ENCODE measurements at places on chromosomes 6 and 20. TPM values are rescaled to one million over a fixed set of nuclear protein-coding genes. Genes with fewer than 3 reads are reported as not detected.

- no peaks in the 10 kb centered on the region for H3K36me3 ChIP-seq
- H3K4me1 ChIP-seq, result no peaks in the 10 kb centered on the region
- H3K27me3 ChIP-seq, result no peaks in the 10 kb centered on the region
Measured at GRCh38 chr6:4371207-4371921, 236.0 kb upstream of the ECI2 start.

- no peak overlapping the region for H3K27ac ChIP-seq
- H3K4me1 ChIP-seq, result no peaks in the 10 kb centered on the region
- no peak for DNase-seq
Measured at GRCh38 chr20:7695051-7695495, 245.2 kb downstream of the HAO1 start.

DNA sequence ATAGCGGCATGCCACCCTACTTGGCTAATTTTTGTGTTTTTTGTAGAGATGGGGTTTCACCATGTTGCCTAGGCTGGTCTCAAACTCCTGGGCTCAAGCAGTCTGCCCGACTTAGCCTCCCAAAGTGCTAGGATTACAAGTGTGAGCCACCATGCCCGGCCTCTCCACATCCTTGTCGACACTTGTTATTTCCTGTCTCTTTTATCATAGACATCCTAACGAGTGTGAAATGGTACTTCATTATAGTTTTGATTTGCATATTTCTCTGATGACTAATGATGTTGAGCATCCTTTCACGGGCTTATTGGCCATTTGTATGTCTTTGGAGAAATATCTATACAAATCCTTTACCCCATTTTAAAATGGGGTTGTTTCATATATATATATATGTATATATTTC lies 39.0 kb upstream of the ASXL1 start:
- H3K27ac ChIP-seq, result no peak overlapping the region
- no peak for DNase-seq
- H3K27me3 ChIP-seq, result no peaks in the 10 kb centered on the region
- H3K4me1 ChIP-seq, result no peaks in the 10 kb centered on the region

DNA sequence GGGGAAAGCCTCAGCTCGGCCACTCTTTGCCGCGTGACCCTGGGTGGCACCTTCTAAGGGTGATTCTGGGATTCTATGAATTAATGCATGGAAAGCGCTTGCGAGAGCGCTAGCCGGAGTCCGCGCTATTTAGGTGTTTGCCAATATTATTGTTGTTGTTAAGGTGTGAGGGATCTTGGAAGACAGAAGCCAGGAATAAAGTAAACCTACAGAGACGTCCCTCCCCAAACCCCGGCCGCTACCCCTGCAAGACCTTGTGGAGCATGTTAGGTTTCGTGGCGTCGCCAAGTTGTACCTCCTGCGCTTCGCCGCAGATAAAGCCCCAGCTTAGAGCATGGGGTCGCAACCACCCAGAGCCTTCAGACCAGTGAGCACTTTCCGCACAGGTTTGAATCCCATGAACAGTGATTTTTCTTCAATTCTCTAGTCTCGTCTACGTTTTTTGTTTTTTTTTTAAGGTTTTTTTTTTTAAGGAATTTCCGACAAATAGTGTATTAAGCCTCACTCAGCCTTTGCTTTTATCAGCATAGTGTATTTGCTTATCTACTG lies 16.9 kb upstream of the ZSCAN9 start:
- no peak for DNase-seq
- H3K36me3 ChIP-seq, result no peaks in the 10 kb centered on the region
- peak overlapping the region; percentile 35 for H3K4me3 ChIP-seq
- H3K4me1 ChIP-seq, result peaks cover 13% of the 10 kb centered on the region
- peaks cover 22% of the 10 kb centered on the region for H3K27me3 ChIP-seq
- H3K27ac ChIP-seq, result no peak overlapping the region

GRCh38 chr6:88165087-88165843 lies 882 bp downstream of the CNR1 start:
- peak overlapping the region; percentile 61 for H3K4me3 ChIP-seq
- H3K27ac ChIP-seq, result peak overlapping the region; percentile 19
- H3K27me3 ChIP-seq, result peaks cover 24% of the 10 kb centered on the region
- H3K4me1 ChIP-seq, result peaks cover 23% of the 10 kb centered on the region
- no peak for DNase-seq

GRCh38 chr6:163122365-163122764 lies 292.2 kb upstream of the QKI start:
- H3K36me3 ChIP-seq, result no peaks in the 10 kb centered on the region
- H3K27me3 ChIP-seq, result no peaks in the 10 kb centered on the region
- no peaks in the 10 kb centered on the region for H3K4me1 ChIP-seq

- no peaks in the 10 kb centered on the region for H3K4me1 ChIP-seq
- H3K27me3 ChIP-seq, result no peaks in the 10 kb centered on the region
Measured at GRCh38 chr6:75963569-75963968, 108.9 kb downstream of the IMPG1 start.

- H3K4me3 ChIP-seq, result no peak overlapping the region
- H3K27me3 ChIP-seq, result no peaks in the 10 kb centered on the region
- no peaks in the 10 kb centered on the region for H3K4me1 ChIP-seq
- no peak overlapping the region for H3K27ac ChIP-seq
- H3K36me3 ChIP-seq, result peaks cover 25% of the 10 kb centered on the region
Measured at GRCh38 chr6:41596807-41597206, 41.5 kb upstream of the MDFI start.

DNA sequence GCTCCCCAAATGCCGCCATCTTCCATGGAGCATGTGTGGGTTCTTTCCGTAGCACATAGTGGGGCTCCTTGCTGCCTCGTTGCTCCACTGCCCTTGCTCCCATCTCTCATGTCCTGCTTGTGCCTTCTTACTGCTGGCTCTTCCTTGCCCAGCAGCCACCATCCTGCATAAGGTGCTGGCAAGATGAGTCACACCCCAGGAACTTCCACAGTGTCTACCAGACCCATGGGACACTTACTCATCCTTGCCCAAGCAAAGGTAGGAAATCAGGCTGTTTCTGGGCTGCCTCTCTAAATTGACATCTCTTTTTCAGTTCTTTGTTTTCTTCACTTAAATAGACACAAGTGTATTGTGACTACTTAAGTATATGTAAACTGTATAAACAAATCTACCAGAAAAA lies 39.4 kb upstream of the RGS17 start:
- H3K36me3 ChIP-seq, result no peaks in the 10 kb centered on the region
- H3K4me1 ChIP-seq, result no peaks in the 10 kb centered on the region
- no peaks in the 10 kb centered on the region for H3K27me3 ChIP-seq
- no peak for DNase-seq
- no peak overlapping the region for H3K4me3 ChIP-seq

DNA sequence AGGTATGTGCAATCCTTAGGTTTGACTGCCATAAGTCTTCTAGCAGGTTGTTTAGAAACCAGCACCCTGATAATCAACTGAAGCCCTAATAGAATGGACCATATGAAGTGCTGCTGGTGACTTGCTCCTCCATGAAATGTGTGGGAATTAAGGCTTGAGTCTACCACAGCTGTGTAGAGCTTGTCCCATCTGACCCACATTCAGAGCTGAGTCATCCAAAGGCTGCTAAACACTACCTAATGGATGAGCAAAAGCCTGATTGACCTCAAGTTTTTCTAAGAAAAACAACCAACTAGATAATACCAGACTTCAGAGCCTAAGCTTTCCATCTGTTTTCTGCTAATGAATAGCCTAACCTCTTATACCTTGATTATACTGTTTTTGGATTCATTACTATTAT lies 120.3 kb upstream of the MOCS1 start:
- no peaks in the 10 kb centered on the region for H3K27me3 ChIP-seq
- H3K4me1 ChIP-seq, result no peaks in the 10 kb centered on the region
- no peaks in the 10 kb centered on the region for H3K36me3 ChIP-seq
- no peak for DNase-seq

- DNase-seq, result no peak
- no peaks in the 10 kb centered on the region for H3K27me3 ChIP-seq
- no peaks in the 10 kb centered on the region for H3K36me3 ChIP-seq
- no peak overlapping the region for H3K27ac ChIP-seq
- no peaks in the 10 kb centered on the region for H3K4me1 ChIP-seq
- H3K4me3 ChIP-seq, result no peak overlapping the region
Measured at GRCh38 chr6:100084991-100085364, 91.0 kb upstream of the MCHR2 start.

GRCh38 chr20:24816431-24816830 lies 132.6 kb upstream of the CST7 start:
- no peaks in the 10 kb centered on the region for H3K27me3 ChIP-seq
- no peaks in the 10 kb centered on the region for H3K4me1 ChIP-seq
- no peaks in the 10 kb centered on the region for H3K36me3 ChIP-seq
- no peak overlapping the region for H3K4me3 ChIP-seq
- DNase-seq, result no peak

GRCh38 chr6:72825315-72825911 lies 203.5 kb downstream of the KCNQ5 start:
- H3K4me1 ChIP-seq, result no peaks in the 10 kb centered on the region
- no peak overlapping the region for H3K4me3 ChIP-seq
- no peaks in the 10 kb centered on the region for H3K27me3 ChIP-seq
- no peak for DNase-seq

DNA sequence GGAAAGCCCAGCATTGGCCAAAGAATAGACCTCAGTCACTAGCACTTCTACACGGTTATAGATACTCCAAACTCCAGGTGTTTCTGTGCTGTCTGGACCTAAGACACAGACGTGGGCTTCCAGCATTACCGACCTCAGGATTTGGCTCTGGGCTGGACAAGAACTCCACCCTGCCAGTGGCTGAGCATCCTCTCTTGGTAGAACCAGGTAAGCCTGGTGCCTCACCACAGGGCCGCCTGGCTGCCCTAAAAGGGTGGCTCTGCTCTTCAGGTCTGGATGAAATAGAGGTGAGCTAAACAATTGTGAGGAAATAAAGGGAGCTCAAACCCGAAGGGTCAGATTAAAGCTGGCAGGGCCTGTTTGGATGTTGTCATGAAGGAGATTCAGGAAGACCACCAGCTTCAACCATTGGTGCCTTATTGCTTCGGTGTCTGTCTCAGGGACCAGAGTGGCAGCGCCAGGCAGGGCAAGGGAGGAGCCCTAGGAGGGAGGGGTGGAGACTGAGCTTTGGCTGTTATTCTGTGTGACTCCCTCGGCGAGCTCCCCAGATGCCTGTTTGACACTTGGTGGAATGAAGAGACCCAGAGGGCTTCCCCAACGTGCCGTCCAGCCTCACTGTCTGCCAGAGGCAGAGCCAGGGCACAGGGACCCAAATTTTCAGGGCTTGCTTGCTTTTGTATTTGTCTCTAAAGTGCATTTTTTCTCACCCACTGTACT lies 8.6 kb downstream of the SYNDIG1 start:
- H3K27me3 ChIP-seq, result no peaks in the 10 kb centered on the region
- no peak for DNase-seq
- H3K4me1 ChIP-seq, result no peaks in the 10 kb centered on the region
- no peak overlapping the region for H3K27ac ChIP-seq
- no peak overlapping the region for H3K4me3 ChIP-seq

GRCh38 chr6:42555477-42556457 lies 8.1 kb upstream of the UBR2 start:
- no peak for DNase-seq
- H3K36me3 ChIP-seq, result no peaks in the 10 kb centered on the region
- no peak overlapping the region for H3K27ac ChIP-seq

DNA sequence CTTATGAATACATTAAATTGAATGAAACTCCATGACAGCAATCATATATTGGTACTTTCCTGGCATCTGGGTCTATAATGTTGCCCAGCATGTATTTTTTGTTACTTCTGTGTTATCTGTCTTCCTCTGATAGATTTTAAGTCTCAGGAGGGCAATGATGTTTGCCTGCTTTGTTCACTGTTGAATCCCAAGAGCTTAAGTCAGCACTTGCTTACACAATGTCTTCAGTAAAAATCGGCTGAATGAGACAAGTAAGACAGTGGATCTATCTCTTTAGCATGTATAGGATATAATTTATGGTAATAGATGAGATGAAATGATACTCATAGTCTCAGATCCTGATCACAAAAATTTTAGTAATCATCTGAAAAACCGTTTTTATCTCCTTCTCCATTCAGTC lies 1034.9 kb upstream of the EPHA7 start:
- H3K27me3 ChIP-seq, result no peaks in the 10 kb centered on the region
- H3K4me3 ChIP-seq, result no peak overlapping the region
- H3K36me3 ChIP-seq, result no peaks in the 10 kb centered on the region
- no peak overlapping the region for H3K27ac ChIP-seq
- no peak for DNase-seq
- H3K4me1 ChIP-seq, result no peaks in the 10 kb centered on the region

DNA sequence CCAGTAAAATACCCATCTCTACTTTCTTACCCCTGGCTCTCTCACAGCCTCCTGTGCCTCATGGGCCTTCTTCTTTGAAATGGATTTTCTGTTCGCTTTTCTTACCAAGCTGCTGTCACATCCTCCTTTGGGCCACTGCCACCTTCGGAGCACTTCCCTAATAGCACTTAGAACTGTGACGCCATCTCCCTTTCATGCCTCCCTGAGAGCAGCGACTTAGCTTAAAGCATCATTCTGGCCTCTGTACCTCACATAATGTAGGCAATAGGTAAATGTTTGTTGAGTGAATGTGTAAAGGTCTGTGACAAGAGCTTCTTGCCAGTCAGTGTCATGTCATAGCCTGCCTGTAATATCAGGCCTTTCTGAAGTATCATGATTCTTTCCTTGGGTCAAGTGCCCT lies 78.8 kb downstream of the ADGRG6 start:
- H3K27ac ChIP-seq, result no peak overlapping the region
- no peaks in the 10 kb centered on the region for H3K27me3 ChIP-seq
- no peaks in the 10 kb centered on the region for H3K36me3 ChIP-seq
- no peak for DNase-seq

DNA sequence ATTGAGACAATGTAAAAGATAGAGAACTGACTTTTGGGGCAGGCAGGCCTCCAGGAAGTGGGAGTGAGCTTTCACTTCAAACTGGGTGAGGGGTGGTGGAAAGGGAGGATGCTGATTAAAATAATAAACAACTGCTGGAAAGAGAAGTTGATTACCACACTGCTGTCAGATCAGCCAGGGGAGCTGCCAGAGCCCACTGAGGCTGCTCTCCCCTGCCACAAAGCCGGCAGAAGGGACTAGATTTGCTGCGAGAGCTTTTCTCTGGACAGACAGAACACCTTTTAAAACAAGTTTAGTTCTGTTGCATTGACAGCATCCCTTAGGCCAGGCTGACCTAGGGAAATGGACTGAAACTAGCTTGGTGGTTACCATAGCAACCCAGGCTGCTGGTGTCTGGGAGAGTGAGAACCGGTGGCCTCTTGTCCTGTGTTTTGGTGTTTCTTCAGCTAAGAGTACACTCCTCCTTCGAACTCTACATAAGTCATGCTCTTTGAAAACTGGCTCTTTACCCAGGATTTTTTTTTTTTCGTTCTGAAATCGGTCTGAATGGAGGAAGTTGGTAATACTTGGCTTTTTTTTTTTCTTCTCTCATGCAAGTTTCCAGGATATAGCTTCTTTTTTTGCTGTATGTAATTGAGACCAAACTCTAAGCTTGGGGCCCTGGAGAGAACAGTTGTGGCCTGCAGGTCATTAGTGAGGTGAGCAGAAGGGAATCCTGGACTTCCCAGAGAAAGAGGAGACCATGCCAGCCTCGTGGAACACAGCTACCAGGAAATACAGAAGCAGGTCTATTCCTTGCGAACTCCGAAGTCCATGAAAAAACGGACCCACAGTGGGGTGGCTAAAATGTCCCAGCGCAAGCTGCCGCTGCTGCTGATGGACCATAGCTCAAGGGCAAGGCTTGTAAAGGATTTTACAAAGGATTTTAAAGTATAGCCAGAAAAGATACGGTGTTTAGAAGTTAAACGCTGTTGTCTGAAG lies 374.4 kb downstream of the UTRN start:
- H3K27ac ChIP-seq, result peak overlapping the region; percentile 37
- H3K4me3 ChIP-seq, result no peak overlapping the region
- no peaks in the 10 kb centered on the region for H3K27me3 ChIP-seq

- no peaks in the 10 kb centered on the region for H3K27me3 ChIP-seq
- H3K4me1 ChIP-seq, result no peaks in the 10 kb centered on the region
- no peak for DNase-seq
Measured at GRCh38 chr6:56832225-56832624, 122.7 kb upstream of the BEND6 start.

Gene PTCHD4
- 2.1 TPM for total RNA-seq

Gene PPIL6
- 44.3 TPM for total RNA-seq

Gene MUC21
- total RNA-seq, result 2.9 TPM

Gene FAM210B
- total RNA-seq, result 34.2 TPM

Gene EXOC2
- total RNA-seq, result 22.0 TPM

Gene RFX6
- not detected for total RNA-seq

Gene LGSN
- 0.17 TPM for total RNA-seq

All from upper lobe of left lung (tissue), 6 donors.